ENCODE measurements at places on chromosomes 16 and 17.

GRCh38 chr16:82715833-82716232, 89.1 kb downstream of the CDH13 start:
- no peak for DNase-seq

DNA sequence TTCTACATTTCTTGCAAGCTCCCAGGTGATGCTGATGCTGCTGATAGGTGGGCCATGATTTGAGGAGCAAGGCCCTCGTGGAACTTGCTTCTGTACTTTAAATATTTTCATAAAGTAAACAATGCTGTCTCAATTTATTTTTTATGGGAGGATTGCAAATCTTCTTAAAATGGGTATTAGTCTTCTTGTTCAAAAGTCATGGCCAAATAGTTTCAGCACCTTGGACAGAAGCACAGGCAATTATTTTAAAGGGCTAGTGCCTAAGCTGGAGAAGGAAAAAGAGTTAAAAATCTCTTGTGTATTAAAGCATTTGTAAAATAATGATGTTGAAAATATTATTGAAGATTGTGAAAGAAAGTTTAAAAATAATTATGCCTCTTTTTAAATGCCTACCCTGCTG, 50.5 kb downstream of the GPR139 start:
- DNase-seq: no peak

DNA sequence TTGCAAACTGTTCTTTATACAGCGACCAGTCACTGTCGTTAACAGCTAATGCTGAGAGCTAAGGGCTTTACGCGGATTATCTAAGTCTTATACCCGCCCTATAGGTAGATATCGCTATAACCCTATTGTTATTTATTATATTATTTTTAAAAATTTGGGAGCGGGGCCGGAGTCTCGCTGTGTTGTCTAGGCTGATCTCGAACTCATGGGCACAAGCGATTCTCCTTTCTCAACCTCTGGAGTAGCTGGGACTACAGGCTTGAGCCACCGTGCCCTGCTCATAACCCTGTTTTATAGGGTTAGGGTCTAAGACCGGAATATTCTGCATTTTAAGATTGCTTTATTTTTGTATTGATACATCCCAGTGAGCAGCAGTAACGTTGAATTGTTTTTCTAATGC, 24.7 kb downstream of the DEF8 start:
- no peak for DNase-seq

- DNase-seq: no peak
Measured at GRCh38 chr17:48290378-48290777, 139.6 kb downstream of the SKAP1 start.

GRCh38 chr16:54355251-54355650, 68.7 kb upstream of the IRX3 start:
- DNase-seq: no peak

DNA sequence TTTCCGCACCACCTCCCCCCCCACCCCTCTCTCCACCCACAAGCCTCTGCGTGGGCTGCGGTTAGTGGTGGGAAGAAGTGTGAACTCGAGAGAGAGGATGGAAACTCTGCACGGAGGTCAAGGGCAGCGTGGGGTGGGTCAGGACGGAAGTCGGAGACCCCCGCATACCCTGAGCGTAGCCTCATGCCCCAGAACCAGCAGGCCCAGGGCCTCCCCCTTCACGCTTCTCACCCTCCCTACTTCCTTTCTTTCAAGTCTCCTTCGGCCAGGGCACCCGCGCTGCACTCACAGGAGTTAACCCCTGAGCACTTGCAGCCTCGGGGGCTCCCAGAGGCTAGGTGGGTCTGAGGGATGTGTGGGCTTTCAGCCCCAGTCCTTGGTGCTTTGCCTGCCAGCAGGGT, 9.2 kb downstream of the TBKBP1 start:
- no peak for DNase-seq

DNA sequence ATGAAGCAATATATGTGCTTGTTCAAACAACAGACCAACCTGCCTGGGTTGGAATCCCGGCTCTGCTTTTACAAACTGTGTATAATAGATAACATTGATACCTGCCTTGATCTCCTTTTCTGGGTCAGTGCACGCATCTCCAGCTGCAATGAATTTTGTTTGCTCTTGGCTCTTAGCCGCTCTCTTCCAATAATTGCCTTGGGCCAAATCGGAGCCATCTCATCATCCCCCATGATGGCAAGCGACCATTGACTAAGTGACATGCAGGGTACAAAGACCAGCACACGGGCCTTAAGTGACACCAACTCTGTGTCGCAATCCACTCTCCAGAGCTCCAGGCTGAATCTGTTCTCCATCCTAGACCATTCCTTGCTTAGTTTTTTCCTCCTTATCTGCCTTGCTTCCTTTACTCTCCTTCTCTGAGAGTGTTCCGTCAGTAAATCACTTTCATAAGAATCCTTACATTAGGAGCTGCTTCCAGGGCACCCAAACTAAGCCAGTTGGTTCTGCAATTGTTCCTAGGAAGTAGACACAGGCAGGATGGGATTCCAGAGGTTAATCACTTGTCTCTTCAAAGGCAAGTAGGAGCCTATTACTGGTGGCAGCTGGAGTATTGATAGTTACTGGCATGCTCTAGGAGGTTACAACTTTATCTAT, 134.2 kb downstream of the ABCA8 start:
- DNase-seq: no peak

DNA sequence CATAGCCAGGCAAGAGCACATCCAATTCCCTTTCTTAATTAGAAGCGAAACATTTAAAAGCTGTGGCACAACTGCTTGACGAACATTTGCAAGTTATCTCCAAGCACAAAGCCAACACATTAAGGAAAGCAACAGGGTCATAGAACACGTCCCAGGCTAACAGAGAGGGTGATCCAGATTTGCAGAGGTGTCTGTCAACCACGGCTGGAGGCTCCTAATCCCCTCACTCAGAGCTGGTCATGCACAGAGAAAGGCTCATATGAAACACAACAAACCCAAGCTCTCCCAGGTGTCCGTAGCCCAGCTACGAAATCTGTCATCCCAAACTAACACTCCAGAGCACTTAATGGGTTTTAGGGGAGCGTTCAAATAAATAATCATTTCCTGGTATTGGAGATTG, 276.1 kb downstream of the SLC39A11 start:
- DNase-seq: no peak

DNA sequence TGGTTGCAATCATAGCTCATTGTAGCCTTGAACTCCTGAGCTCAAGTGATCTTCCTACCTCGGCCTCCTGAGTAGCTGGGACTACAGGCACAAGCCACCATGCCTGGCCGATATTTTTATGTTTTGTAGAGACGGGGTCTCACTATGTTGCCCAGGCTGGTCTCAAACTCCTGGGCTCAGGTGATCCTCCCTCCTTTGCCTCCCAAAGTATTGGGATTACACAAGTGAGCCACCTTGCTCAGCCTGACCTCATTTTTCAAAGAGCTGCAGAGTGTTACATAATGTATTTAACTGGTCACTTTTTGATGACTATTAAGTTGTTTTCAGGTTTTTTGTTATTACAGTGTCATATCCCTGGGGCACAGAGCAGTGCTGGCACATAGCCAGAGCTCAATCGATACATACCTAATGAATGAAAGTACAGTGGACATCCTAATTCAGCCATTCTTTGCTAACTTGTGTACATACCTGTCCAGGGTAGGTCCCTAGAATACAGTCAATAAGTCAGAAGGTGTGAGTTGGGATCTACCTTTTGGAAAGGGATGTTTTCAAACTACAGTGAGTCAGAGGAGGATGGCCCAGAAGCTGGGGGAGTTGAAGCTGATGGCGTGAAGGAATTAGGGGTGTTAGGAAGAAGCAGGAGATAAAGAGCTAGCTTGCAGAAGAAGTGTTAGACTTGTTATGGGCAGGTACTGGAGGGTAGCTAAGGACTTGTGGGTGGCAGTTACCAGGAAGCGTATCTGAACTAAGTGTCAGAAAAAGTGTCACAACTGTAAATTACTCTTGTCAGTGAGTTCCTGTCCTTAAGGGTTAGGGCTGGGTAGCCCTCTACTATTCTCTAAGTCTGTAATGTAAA, 20.1 kb upstream of the CYLD start:
- DNase-seq: no peak

DNA sequence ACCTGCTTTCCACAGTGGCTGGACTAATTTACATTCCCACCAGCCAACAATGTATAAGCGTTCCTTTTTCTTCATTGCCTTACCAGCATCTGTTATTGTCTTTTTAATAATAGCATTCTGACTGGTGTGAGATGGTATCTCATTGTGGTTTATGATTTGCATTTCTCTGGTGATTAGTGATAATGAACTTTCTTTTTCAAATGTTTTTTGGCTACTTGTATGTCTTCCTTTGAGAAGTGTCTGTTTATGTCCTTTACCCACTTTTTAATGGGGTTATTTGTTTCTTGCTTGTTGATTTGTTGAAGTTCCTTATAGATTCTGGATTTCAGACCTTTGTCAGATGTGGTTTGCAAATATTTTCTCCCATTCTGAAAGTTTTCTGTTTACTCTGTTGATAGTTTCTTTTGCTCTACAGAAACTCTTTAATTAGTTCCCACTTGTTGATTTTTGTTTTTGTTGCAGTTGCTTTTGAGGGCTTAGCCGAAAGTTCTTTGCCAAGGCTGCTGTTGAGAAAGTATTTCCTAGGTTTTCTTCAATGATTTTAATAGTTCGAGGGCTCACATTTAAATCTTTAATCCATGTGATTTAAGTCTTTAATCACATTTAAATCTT, 26.8 kb downstream of the ITGAM start:
- no peak for DNase-seq

DNA sequence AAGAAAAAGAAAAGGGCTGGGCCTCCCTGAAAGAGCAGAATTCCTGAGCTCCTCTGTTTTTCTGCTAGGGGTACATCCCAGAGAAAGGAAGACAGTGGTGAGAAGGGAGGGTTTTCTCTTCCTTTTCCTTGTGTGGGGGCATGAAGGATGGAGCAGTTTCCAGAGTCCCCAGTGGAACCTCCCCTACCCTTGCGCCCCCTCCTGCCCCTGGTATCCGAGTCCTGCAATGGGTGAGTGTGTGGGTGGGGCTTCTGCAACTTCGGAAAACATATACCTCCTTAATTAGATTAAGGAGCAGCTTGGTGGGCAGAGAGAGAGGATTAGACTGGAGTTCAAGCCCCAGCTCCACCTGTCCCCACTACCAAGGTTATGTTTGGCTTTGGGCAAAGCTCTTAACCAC, 5.4 kb upstream of the GIP start:
- DNase-seq: no peak

- no peak for DNase-seq
Measured at GRCh38 chr16:1049113-1049975, 23.2 kb upstream of the SSTR5 start.

GRCh38 chr17:48595278-48595999, 1.9 kb upstream of the HOXB5 start:
- no peak for DNase-seq

DNA sequence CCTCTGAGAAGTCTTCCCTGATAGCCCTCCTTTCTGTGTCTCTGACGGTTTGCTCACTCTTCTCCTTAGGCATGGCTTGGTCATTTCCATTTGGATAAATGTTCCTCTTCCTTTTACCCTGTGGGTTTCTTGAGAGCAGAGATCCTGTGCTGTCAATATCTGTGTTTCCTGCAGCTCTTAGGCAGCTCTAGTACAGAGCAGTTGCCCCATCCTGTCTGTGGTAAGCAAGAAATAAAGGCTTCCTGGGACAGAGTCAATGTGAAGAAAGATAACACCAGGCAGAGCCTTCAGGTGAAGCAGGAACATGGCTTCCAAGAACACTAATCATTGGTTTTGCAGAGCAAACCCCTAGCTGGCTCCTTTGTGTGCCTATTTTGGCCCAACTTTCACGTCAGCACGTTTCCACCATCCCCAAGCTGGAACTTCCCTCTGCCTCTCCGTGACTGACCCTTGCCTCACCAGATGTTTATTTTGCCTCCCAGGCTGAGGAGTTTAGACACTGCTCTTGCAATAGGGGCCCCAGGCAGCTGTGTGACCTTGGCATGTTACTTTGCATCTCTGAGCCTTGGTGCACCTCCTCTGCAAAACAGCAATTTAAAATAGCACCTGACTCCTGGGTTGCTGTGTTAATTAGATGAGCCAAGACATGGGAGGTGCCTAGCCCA, 49.6 kb upstream of the SIAH1 start:
- DNase-seq: no peak

DNA sequence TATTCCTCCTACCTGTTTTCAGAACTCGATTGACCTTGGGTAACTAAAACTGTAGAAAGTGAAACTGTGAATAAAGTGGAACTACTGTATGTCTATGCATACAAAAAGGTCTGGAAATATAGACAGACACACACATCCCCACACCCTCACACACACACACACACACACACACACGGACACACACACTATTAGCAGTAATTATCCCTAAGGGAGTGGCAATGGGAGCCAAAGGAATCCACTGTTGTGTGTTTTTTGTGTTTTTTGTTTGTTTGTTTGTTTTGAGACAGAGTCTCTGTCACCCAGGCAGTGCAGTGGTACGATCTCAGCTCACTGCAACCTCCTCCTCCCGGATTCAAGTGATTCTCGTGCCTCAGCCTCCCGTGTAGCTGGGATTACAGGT, 26.6 kb upstream of the SRCIN1 start:
- DNase-seq: no peak

- DNase-seq: no peak
Measured at GRCh38 chr17:34366010-34366409, 3.0 kb upstream of the CCL1 start.

DNA sequence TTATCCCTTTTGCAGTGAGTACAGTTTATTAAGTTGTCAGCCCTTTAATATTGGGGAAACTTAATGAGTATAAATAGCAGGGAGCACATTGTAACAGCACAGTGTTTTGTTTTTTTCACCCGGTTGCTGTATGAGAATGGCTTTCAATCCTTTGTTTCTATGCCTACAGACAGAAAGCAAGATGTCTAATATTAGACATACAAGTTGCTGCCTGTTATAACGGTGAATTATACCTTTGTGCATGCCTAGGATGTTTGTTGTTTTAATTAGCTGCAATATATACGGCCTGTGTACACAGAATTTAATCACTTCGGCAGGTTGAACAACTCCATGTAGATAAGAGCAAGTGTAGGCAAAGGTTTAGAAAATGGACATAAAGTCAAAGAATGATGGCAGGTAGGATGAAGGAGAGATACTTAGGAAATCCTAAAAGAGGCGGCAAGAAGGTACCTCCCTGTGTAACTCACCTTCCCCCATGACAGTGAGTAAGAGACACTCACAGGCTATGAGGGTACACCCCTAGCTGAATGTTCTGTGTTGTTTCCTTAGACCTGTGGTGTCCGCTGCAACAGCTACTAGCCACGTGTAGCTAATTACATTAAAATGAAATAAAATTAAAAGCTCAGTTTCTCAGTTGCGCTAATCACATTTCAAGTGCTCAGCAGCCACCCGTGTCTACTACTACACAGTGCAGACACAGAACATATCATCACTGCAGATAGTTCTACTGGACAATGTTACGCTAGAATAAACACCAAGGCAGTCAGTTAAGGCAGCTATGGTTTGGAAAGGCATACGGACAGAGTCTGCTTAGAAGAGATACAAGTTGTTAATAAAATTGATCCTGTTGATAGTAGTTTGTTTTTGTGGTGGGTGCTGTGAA, 10.9 kb downstream of the SLC7A6OS start:
- DNase-seq: no peak

GRCh38 chr16:67216612-67217490, 10.1 kb upstream of the TMEM208 start:
- no peak for DNase-seq

DNA sequence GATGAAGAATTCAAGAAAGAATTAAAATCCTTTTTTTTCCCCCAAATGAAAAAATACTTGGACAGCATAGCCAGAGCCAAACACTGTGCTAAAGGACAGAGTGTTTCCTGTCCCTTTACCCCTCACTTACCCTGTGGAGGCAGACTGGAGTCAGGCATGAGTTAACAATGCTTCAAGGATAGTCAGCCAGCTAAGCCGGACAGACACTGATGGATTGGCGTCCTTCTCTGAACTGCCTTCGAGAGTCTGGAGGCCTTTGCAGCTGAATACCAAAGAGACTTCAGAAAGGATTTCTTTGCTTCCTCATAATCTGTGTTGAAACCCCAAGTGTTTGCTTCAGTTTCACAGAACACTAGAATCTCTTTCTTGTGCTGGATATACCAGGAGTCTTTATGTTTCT, 4.6 kb downstream of the METTL9 start:
- DNase-seq: no peak

All from NCI-H774 (cell line).